ENCODE measurements at places on chromosomes 1 and 21.
A peak's percentile ranks its signal among the peaks of the same experiment; 100 is the strongest.

DNA sequence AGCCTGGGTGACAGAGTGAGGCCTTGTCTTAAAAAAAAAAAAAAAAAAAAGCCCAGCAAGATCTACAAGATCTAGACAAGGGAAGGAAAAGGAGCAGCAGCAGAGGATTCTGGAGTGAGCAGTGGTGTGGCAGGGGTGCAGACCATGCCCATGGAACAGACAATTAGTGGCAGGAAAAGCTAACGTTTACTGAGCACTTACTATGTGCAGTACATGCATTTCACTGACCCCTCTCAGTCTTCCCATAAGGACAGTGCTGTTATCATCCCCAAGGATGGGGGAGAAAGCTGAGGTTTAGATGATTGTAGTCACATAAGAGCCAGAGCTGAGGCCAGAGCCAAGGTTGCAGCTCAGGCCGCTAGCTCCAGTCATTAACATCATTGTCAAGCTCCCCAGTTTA, 5.9 kb downstream of the PODN start:
- no peak for DNase-seq

GRCh38 chr1:202967684-202968281, 726 bp upstream of the CYB5R1 start:
- peak; percentile 14 for DNase-seq

GRCh38 chr1:87963556-87963955, 634.9 kb downstream of the LMO4 start:
- DNase-seq: no peak

- DNase-seq: no peak
These were observed 77.9 kb upstream of the TNFSF4 start for GRCh38 chr1:173285048-173285447.

- DNase-seq: no peak
These were observed 3.3 kb downstream of the CNST start for GRCh38 chr1:246569248-246570238.

GRCh38 chr1:99860703-99861102, 10.5 kb downstream of the AGL start:
- no peak for DNase-seq

- no peak for DNase-seq
These were observed 51.5 kb downstream of the ACOT7 start for GRCh38 chr1:6342056-6342455.

DNA sequence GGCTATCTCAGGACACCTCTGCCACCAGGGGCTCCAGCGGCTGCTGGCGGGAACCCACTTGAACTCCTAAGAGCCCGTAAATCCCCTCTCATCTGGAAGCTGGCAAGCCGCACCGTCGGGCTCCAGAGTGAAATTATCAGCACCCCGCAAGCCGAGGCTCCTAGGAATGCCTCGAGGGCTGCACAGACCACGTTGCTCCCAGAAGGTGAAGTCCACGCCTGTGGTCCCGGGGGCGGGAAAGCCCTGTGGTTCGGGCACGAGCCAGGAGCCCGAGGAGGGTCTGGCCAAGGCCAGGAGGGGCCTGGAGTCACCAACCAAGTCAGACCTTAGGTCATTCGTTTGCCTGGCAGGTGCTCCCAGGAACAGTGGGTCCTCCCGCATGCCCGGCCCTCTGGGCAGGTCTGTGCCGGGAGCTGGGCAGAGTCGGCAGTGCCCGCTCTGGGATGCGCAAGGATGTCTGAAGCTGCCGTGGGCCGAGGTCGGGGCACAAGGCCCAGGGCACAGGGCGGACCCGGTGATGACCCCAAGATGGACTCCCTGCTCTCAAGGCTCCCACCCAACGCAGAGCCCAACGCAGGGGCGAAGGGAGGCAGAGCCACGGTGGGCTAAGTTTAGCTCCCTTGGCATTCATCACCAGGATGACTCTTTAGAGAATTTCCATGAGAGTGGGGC, 8.9 kb downstream of the ACTRT2 start:
- no peak for DNase-seq

GRCh38 chr1:235783148-235783776, 83.4 kb downstream of the LYST start:
- DNase-seq: peak; percentile 16

- DNase-seq: no peak
These were observed 45.7 kb upstream of the ACOT11 start for GRCh38 chr1:54502342-54502741.

GRCh38 chr1:29984166-29984861, 739.1 kb downstream of the MATN1 start:
- no peak for DNase-seq

GRCh38 chr1:98005326-98006010, 84.6 kb upstream of the DPYD start:
- no peak for DNase-seq

GRCh38 chr1:218829097-218829496, 344.6 kb upstream of the LYPLAL1 start:
- DNase-seq: no peak

- no peak for DNase-seq
These were observed 59.7 kb downstream of the FGGY start for GRCh38 chr1:59356627-59357026.

- peak; percentile 21 for DNase-seq
These were observed at the start of gene MTARC2 for GRCh38 chr1:220748089-220748934. TSS of gene MTARC2 (plus strand) at chr1:220748322. CDS start at chr1:220748532, 210 bp downstream.

DNA sequence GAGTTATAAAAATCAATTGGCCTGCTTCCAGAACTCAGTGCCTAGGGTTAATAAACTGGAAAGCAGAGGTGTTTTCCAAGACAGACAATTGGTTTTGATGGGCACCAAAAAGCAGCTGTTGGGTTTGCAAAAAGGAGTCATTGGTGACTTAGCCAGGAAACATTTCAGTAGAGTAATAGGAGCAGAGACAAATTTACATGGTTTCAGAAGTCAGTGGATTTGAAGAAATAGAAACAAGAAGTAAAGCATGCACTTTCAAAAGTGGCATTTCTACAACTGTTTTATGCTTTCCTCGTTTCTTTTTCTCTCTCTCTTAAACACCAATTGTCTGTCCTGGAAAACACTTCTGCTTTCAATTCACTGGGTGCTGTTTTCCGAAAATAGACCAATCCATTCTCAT, 87.8 kb downstream of the GLUL start:
- no peak for DNase-seq

- DNase-seq: no peak
These were observed 123.4 kb downstream of the CRYAA start for GRCh38 chr21:43292041-43292865.

DNA sequence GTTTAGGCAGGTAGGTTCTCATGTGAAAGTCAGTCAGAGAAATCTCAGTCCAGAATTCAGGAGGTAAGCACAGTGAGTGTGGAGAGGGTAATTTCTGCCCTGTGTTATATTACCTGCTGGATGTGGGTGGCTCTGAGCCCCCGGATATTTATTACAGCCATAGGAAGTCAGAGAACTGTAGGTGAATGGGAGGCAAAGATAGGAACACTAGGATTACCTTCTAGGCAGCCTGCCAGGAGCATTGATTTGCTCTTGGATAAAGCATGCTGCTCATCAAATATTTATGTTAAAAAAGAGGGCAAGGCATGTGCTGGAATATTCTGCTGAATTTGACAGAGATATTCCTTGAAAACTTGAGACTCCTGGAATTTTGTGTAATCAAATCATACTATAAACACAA, 8.5 kb downstream of the GNG12 start:
- DNase-seq: no peak

DNA sequence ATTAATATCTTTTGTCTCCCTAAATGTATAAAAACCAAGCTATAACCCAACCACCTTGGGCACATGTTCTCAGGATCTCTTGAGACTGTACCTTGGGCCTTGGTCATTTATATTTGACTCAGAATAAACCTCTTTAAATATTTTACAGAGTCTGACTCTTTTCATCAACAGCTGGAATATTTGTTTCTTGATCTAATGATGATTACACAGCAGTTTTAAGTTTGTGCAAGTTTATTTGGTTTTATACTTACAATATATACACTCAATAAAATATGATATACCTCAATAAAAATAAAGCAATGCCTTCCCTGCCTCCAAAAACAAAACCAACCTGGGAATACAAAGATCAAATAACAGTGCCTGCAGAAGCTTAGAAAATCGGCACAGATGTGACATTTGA, 22.0 kb downstream of the LEPR start:
- no peak for DNase-seq

GRCh38 chr1:89041119-89041641, 18.5 kb upstream of the GBP3 start:
- no peak for DNase-seq

GRCh38 chr1:63051886-63052285, 268.0 kb downstream of the ATG4C start:
- no peak for DNase-seq

GRCh38 chr1:205840146-205840923, 9.6 kb downstream of the PM20D1 start:
- no peak for DNase-seq

DNA sequence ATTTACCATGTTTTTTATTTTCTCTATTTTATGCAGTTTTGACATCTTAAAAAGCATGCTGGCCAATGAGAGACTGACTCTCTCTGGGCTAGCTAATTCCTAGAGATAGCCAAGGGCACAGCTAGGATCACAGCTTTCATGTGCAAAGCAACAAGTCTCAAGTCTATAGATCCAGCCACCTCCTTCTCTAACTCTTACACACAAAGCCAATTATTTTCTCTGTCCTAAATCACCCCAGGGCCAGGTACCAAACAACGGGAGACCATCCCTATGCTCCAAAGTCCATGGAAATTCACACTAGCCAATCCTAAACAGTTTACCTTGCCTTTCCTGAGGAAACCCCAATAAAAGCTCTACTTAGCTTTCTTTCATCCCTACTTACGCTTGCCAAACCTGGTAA, 38.0 kb downstream of the ARHGAP29 start:
- DNase-seq: no peak

DNA sequence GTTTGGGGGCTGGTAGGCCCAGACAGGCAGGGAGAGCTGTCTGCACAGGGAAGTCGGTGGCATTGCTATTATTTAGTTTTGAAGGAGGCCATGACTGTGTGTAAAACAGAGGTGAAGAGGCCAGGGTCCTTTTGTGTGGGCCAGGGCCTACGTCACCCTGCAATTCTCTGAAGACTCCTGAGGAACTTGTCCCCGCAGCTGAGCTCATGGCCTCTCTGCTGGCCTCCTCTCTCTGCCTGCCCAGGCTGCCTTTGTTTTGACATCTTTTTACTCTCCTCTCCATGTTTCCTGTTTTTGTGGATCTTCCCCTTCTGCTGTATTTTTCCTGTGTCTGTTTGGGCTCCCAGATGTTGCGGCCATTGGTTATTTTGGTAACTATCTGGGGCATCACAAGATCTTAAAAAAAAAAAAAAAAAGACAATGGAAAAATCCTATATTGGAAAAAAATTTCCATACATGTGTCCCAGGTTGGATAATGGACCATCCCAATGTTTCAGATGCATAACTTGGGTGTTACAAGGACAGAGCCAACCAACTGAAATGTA, 280.7 kb downstream of the RPS6KC1 start:
- DNase-seq: no peak

DNA sequence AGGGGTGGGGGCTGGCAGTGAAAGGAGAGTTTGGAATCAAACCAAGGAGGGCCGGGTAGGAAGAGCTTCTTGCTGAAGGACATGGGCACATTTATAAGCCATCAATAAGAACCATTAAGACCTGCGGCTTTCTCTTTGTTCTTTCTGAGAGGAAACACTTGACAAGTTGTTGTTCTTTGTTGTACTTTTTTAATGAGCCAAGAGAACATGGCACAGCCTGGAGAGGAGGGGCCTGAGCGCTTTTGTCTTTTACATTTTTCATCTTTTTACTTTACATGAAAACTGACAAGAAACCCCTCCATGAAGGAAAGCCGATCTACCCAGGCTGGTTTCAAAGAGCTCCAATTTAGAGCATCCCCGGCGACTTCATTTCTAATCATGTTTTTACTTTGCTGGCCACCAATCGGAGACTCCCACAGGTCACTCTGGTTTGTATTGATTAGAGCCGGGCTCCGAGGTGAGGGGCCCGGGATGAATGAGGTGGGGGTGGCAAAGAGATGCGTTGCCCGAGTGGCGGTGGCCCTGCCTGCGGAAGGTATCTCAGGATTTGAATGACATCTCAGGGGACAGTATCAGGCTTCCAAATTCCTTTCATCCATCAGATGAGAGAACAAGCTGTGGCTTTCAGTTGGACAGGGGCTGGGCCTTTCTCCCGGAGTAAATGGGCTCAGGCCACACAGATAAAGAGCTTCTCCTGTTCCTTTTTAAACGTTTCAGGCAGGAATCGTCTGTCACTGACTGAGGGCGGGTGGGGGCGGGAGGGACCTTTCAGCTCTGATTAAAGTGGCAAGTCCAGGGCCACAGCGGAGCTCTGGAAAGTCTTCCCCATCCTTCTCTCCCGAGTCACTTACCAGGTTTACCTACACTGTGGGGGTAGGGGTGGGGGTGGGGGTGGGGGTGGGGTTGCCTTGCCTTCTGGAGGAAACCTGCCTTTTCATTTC, 138.8 kb upstream of the ARHGEF16 start:
- no peak for DNase-seq

DNA sequence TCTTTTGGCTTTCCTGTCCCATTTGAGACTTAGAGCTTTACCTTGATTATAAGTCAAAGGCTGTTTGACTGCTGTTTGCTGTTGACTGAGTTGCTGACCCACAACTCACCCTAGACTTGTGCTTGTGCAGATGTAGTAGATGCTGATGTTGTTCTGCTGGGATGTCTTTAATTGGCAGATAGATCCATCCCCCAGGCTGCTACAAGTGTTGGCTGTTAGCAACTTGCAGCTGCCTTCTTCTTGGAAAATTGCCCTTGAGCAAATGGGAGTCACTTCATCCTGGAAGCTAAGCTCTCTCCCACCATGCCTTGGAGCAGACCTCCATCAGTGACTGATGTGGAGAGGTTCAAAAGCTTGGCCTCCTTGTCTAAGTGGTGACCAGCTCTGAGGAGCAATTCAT, 139.3 kb upstream of the KIAA0040 start:
- no peak for DNase-seq
